ENCODE measurements at places on chromosomes 4 and X.

- no peak for DNase-seq
Observed at GRCh38 chr4:150244600-150244999, 166.4 kb downstream of the DCLK2 start.

GRCh38 chr4:17769406-17770174, 11.8 kb downstream of the FAM184B start:
- no peak for DNase-seq

DNA sequence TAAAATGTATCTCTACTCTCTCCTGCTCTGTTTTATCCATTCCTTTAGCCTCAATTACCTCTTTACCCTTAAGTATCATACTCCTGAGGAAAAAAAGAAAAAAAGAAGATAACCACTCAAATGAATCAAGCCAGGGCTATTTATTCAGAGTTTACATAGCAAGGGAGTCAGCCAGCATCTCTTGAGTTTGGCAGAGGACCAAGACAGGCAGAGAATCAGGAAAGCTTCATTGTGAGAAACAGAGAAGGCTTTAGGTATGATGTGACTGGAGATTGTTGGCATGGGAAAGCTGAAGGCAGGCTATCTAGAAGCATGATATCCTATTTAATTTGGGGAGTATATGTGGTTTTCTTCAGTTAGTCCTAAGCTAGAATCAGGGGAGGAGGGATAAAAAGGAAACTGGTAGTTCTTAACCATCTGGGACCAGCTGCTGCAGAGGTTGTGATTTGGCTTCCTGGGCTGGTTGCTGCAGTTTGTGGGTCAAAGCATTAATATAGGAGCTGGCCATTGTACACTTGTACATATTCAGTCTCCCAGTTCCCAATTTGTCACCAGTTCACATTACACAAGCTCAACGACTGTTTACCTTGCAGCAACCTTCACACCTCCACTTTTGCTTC, 11.2 kb downstream of the APELA start:
- no peak for DNase-seq

GRCh38 chr4:57369446-57369845, 259.3 kb upstream of the IGFBP7 start:
- DNase-seq = no peak

DNA sequence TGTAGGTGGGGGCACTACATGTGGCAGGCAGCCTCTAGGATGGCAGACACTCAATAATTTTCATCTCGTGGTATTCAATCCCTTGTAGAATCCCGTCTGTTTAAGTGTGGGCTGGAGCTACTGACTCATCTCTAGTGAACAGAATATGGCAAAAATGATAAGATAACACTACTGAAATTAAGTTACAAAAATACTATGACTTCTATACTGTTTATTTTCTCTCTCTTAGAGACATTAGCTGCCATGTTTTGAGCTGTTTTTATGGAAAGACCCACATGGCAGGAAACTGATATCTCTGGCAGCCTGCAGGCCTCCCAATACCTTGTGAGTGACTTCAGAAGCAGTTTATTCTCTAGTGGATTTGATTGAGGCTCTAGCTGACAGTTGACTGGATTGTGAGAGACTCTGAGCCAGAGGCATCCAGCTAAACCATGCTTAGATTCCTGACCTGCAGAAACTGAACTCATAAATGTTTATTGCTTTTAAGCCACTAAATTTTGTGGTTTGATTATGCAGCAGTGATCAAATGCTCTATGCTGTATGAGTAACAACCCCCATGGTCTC, 298.8 kb upstream of the CTSO start:
- DNase-seq = no peak

DNA sequence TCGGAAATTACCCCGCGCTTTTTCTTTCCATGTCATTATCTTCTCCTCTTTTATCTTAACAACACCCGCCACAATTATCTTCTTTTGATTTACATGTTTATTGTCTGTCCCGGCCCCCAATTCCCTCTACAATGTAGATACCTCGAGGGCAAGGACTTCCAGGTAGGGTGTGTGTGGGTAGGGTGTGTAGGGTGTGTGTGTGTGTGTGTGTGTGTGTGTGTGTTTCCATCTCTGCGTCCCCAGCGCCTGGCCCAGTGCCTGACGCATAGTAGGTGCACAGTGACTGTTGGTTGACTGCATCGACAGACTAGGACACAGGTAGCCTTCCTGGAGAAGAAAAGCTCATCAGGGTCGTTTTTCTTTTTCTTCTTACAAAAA, 103.1 kb downstream of the UCHL1 start:
- no peak for DNase-seq

GRCh38 chrX:150018931-150019361, 80.7 kb upstream of the EOLA2 start:
- no peak for DNase-seq

All from large intestine (tissue), 12 donors.